Activated CD4-positive, alpha-beta T cell treated with anti-CD3 and anti-CD28 coated beads, Interleukin-2, amount 50 U/mL, for 1 hour (primary cell): ENCODE measurements at places on chromosomes 12 and 14.

GRCh38 chr12:64791036-64791435 lies 31.8 kb upstream of the GNS start:
- no peak for DNase-seq

- DNase-seq: no peak
Measured at GRCh38 chr14:68891851-68892660, 87.0 kb downstream of the ACTN1 start.

GRCh38 chr14:102225386-102225785 lies 79.6 kb downstream of the MOK start:
- DNase-seq: no peak

GRCh38 chr12:41437563-41437962 lies 249.4 kb downstream of the PDZRN4 start:
- no peak for DNase-seq

DNA sequence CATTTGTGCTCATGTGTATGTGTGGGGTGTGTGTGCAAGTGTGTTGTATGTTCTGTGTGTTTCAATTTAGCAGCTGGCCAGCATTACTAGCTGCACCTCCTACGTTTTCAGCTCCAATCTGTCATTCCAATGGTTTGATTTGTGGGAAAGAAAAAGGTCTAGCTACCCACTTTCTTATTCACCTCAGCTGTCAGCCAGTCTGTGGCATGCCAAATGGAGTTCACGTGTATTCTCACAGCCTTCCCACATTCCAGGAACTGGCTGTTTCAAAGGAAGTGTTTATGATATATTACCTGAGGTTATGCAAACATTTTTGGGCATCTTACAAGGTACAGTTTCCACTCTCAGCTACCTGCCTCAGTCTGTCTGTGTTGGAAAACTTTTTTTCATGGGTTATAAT lies 220.2 kb upstream of the CPNE8 start:
- DNase-seq: no peak

GRCh38 chr12:119631930-119632678 lies 35.8 kb upstream of the PRKAB1 start:
- DNase-seq: no peak

DNA sequence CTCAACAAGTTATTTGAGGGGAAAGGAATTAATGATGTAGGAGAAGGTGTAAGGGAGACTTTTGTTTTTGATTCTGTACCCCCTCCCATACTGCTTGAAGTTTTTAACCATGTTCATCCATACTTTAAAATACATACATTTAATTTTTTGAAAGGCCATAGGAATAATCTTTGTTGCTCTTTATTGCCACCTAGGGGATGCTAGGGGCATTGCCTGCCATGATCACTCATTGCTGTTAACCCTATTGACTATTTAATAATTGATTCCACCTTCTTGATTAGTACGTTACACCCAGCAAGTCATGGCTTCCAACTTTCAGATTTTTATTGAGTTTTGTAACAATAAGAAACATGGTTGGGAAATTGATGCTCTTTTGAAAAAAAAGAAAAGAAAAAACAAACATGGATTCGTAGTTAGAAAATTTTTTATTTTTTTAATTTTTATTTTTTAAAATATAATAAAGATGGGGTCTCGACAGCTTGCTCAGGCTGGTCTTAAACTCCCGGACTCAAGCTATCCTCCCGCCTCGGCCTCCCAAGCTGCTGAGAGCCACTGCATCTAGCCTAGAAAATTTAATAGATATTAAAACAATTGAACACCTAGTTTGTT lies 8.5 kb upstream of the PRKAB1 start:
- DNase-seq: peak; percentile 38

DNA sequence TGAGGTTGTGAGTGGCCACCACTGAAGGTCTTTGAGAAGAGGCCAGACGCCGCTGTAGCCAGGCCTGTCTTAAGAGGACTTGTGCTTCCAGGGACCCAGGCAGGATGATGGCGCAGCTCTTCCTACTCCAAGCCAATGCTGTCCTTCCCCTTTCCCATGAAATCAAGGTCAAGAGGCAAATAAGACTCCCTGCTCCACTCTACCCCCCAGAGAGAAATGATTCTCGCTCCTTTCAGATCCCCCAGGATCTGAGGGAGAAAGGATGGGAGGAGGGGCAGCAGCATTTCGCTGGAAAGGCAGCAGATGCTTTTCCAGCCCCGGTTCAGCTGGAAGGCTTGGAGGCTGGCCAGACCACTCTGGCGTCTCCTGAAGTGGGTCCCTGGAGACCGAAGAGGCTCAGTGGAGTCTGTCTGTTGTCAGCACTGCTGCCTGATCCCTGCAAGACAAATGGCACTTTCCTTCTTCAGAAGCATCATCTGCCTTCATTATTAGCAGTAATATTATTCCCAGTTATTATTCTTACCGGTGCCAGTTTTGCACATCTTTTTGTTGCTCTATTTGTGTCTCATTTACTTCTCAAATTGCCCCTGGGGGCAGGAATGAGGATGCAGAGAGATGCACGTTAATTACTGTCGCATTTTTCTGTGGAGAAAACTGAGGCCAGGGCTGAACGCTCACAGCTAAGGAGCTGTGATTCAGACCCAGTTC lies 51.4 kb downstream of the C14orf132 start:
- no peak for DNase-seq

DNA sequence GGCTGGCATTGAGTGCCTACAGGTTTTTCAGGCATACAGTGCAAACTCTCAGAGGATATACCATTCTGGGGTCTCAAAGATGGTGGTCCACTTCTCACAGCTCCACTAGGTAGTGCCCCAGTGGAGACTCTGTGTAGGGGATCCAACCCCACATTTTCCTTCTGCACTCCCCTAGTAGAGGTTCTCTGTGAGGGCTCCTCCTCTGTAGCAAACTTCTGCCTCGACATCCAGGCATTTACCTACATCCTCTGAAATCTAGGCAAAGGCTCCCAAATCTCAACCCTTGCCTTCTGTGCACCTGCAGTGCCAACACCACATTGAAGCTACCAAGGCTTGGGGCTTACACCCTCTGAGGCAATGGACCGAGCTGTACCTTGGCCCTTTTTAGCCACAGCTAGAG lies 179.2 kb downstream of the CCDC91 start:
- no peak for DNase-seq

DNA sequence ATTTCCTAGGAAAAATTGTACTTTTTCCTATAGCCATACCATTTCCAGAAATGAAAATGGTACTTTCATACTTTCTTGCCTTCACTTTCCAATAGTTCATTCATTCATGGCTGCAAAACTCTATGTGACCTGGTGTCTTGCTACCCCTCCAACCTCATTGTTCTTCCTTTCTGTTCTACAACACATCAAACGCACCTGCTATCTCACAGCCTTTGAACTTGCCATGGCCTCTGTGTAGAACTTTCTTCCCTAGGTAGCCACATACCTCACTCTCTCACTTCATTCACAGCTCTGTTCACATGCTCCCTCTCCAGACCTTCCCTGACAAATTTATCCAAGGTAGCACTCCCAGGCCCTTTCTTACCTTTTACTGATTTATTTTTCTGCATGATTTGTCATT lies 149.2 kb downstream of the DUSP6 start:
- no peak for DNase-seq
